RCC 7860 (cell line): ENCODE measurements at places on chromosomes 7 and 10.

DNA sequence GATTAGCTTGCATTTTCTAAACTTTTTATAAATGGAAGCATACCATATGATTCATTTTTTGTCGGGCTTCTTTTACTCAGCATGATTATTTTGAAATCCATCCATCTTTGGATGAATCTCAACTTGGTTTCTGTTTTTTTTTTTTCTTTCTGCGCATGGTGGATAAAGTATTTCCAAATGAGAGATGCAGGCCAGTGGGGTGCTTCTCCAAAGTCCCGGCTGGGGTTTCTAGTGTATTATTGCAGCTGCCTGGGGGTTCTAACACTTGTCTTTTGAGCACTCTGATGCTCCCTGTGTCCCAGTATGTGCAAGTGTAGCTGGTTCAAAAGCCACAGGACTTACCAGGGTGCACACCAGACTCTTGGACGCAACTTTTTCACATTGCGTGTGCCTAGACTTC, 70.9 kb upstream of the LOXL4 start:
- no peak for DNase-seq

DNA sequence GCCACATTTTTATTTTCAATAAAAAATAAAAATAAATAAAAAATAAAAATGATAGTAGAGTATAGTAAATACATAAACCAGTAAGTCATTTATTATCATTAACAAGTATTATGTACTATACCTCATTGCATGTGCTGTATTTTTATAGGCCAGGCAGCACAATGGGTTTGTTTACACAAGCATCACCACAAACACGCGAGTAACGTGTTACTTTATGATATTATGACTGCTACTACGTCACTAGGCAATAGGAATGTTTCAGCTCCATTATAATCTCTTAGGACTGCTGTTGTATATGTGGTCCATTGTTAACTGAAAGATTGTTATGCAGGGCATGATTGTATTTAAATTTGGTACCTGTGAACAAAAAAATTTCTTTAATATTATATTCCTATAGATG, 20.8 kb upstream of the SDHAF3 start:
- no peak for DNase-seq

DNA sequence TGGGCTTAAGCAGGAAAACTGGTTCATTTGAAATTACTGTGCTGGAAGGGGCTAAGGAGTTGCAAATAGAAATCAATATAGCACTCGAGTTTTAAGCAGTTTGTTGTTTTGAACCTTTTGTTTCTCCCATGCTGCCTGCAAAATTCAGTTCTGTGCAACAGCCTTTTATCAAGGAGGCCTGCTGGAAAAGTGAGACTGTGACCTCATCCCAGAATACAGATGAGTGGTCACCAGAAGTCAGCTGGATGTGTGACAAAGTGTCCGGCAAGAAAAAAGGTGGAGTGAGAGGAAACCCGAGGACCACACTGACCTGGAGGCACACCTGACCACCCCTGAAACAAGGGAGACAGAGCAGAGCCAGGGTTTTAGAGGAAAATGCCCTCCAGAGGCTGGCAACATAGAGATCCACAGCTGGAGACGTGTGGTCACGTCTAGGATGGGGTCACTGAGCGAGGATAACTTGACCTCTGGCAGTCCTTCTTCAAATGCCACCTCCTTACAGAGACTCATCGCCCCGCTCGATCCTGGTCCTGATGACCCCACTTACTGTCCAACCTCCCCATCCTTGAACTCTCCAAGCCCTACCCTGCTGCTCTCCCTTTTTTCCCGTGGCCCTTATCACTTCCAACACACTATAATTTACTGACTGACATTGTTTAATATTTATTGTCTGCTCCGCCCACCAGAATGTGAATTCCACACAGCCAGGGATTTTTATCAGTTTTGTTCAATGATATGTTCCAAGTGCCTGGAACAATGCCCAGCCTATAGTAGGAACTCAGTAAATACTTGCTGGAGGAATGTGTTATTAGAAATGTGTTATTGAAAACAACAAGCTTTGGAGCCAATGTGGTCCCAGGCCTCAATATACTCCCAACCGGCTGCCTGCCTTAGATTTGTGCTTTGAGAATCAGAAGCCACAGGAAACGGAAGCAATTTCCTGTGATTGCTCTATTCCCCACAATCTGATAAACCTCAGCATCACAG, 243.8 kb downstream of the GLI3 start:
- no peak for DNase-seq

DNA sequence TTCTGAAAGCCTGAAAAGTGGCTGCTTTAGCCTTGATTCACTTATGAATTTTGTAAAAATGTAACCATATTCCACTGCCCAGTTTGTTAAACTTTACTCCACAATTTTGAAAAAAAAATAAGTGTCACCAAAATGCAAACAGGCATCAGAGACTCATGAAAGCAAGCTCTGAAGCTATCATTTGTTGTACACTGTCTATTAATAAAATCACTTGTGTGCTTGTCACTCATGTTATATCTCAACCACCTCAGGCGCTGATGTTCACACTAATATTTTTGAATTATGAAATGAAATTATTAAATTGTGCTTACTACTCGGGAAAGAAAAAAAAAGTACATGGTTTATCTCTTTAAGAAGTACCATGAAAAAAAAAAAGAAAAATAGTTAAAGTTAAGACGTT, 34.5 kb upstream of the DKK1 start:
- no peak for DNase-seq

DNA sequence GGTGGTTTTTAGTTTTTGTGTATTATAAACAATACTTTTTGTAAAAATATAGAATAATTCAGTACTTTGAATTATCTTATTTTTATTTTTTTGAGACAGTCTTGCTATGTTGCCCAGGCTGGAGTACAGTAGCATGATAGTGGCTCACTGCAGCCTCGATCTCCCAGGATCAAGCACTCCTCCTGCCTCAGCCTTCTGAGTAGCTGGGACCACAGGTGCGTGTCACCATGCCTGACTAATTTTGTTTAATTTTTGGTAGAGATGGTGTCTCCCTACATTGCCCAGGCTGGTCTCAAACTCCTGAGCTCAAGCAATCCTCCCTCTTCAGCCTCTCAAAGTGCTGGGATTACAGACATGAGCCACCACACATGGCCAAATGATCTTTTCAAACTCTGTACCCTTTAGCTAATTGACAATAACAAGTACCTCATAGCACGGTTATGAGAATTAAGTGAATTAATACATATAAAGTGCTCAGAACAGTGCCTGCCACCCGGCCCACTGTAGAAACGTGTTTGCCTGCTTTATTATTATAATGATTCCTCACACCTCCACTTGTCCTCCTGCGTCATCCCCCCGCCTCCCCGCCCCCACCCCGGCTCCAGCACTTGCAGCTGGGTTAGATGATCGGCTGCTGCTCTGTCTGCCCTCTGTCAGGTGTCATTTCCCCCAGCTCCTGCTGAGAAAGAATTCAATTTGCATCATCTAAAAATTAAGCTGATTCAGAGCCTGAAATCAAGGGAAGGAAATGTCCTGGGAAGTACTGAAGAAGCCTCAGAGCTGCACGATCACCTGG, 53.6 kb upstream of the NRF1 start:
- no peak for DNase-seq

DNA sequence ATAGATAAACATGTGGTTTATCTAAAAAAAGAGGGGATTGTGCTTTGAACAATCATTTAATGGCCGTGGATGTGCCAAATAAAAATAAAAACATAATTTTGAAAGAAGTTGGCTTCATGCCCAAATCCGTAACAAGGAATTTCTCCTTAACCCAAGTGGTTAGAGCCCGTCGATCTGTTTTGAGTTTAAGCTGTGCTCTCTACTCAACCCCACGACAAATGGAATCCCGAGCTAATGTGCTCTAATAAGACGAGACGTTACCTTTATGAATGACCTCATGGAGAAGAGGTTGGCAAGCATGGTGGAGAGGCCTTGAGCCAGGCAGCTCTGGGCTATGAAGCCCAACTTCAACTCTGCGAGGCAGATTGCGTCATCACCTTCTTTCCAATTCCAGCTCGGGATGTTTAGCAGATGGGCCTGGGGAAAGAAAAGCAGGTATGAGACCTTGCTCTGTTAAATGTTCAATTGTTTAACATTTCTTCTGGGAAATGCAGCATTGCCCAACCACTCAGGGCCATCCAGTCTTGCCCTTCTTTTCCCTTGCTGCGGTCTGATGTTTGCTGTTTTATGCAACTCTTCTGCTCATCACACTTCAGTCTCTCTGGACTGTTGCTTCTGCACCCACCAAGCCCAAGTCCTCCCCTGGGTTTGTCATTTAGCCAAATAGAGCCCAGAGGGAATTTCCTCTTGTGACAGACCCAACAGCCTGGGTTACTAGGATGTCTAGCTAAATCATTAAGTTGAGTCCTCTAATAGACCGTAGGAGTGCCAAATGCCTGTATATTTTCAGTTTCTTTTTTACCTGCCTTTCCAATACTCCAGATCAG, 564.6 kb downstream of the KCNMA1 start:
- DNase-seq: no peak

DNA sequence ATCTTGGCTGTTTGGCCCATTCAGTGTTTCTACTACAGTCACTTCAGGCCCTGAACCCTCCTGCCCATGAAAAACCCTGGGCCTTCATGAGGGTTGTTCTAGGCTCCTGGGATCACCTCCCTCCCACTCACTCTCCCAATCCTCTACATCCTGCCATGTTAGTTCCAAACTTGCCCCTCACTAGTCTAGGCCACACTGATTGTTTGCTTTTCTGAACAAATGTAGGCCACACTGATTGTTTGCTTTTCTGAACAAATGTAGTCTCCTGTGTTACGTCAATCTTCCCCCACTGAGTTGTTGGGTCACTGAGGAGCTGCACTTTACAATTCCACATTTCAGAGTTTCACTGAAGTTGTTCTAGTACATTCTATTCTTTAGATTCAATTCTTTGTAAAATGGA, 5.3 kb upstream of the ALDH18A1 start:
- DNase-seq: no peak

DNA sequence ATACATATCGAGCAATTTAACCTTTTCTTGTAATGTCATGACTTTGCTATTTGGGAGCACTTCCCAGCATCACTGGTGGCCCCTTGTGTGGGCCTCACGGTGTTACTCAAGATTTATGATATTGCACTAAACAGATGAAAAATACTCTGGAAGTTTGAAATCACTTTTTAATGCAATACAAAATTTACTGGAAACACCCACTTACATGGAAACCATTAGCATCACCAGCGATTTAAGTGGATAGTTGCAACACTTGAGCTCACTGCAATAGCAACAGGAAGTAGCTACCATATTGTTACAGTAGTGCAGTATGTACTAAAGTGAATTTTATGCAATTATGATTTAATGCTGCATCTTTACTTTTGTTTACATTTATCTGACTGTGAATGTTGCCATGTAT, 184.4 kb downstream of the MDFIC start:
- no peak for DNase-seq

- DNase-seq: no peak
These were observed 948 bp downstream of the TMEM229A start for GRCh38 chr7:124031919-124032318.

DNA sequence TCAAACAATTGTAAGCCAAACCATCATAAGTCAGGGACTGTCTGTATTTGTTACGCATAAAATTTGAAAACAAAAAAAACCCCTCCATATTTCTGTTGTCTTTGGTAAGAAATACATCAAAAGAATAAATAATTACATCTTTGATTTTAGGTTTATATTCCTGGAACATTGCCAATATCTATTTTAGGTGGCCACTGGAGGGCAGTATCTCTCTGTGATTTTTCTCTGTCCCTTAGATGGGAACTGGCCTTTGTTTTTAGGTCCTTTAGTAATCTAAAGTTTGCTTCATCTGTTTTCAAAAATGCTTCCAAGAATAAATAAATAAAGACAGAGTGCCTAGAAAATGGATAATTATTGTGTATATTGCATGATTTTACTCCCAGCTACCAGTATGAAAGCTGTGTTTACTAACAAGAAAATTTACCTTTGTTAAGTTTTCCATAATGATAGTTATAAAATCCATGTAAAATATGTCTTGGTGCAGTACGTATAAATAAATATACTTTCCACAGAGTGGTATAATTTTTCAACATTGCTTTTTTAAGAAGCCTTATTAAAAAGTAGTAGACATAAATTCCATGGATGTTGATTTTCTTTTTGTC, 64.2 kb downstream of the PHYHIPL start:
- peak; percentile 20 for DNase-seq

DNA sequence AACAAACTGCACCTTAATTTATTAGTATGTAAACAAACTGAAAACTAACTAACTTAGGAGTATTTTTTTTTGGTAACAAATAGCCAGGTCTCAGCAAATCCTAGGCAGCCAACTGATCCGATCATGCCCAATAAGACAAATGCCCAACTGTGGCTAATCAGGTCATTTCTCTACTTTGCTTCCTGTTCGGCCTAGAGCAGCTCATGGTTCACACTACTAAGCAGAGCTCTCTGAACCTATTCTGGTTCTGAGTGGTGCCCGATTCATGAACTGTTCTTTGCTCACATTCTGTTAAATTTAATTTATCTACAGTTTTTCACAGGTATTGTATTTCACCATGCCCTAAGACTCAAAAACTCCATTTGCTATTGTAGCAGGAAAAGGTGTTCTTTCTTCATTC, 55.1 kb downstream of the CCDC3 start:
- DNase-seq: no peak

DNA sequence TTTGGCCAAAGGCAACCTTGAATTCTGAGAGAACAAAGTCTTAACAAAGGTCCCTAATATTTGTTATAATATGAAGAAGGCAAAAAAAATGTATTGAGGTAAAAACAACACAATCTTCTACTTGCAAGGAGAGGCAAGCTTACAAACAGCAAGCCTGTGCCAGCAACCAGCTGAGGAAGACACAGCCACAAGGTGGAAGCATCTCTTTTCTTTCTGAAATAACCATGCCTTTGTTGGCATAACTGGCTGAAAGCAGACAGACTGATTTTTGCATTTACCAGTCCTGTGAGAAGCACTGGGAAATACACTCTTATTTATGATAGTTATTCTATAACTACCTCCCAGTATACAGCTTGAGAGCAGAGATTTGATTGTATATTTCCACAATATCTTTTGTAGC, 292.0 kb downstream of the PHTF2 start:
- DNase-seq: no peak

DNA sequence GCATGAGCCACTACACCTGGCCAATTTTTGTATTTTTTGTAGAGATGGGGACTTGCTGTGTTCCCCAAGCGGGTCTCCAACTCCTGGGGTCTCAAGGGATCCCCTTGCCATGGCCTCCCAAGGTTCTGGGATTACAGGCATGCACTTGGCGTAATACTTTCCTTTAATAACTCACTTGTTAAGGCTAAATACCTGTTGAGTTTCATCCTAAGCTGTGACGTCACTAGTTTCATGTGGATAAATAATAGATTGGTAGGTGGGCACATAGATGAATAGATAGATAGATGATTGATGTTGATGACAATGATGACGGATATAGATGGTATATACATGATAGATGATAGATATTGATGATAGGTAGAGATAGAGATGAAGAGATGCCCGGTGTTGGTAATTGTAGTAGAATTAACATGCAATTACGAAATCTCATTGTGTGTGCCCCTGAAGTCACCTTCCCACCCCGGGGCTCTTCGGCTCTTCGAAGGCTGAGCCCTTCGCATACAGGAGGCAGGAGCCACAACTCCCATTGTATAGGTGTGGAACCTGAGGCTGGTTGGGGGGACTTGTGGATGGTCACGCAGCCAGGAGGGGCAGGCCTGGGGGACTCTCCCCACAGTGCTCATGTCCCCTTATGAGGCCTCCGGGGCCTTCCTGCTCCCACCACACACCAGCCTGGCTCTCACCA, 2.6 kb downstream of the GRIFIN start:
- DNase-seq: no peak

GRCh38 chr7:2629746-2630681, 1.8 kb upstream of the TTYH3 start:
- peak; percentile 77 for DNase-seq

- no peak for DNase-seq
These were observed 158.0 kb downstream of the CAMK1D start for GRCh38 chr10:12507165-12507850.

- no peak for DNase-seq
These were observed 961.0 kb downstream of the GATA3 start for GRCh38 chr10:9015447-9015846.
